ENCODE measurements at places on chromosomes 12 and 14. TPM values are rescaled to one million over a fixed set of nuclear protein-coding genes. Genes with fewer than 3 reads are reported as not detected.

- no peaks in the 10 kb centered on the region for H3K27me3 ChIP-seq
- DNase-seq = no peak
- H3K4me1 ChIP-seq = peaks cover 13% of the 10 kb centered on the region
- no peak overlapping the region for H3K4me3 ChIP-seq
- no peak overlapping the region for H3K27ac ChIP-seq
- H3K36me3 ChIP-seq = no peaks in the 10 kb centered on the region
Measured at GRCh38 chr14:92397953-92398564, 75.1 kb downstream of the SLC24A4 start.

GRCh38 chr12:51395283-51396230 lies 4.4 kb upstream of the GALNT6 start:
- H3K36me3 ChIP-seq = no peaks in the 10 kb centered on the region
- H3K4me1 ChIP-seq = peaks cover 24% of the 10 kb centered on the region
- H3K4me3 ChIP-seq = no peak overlapping the region
- no peaks in the 10 kb centered on the region for H3K27me3 ChIP-seq
- H3K27ac ChIP-seq = no peak overlapping the region

DNA sequence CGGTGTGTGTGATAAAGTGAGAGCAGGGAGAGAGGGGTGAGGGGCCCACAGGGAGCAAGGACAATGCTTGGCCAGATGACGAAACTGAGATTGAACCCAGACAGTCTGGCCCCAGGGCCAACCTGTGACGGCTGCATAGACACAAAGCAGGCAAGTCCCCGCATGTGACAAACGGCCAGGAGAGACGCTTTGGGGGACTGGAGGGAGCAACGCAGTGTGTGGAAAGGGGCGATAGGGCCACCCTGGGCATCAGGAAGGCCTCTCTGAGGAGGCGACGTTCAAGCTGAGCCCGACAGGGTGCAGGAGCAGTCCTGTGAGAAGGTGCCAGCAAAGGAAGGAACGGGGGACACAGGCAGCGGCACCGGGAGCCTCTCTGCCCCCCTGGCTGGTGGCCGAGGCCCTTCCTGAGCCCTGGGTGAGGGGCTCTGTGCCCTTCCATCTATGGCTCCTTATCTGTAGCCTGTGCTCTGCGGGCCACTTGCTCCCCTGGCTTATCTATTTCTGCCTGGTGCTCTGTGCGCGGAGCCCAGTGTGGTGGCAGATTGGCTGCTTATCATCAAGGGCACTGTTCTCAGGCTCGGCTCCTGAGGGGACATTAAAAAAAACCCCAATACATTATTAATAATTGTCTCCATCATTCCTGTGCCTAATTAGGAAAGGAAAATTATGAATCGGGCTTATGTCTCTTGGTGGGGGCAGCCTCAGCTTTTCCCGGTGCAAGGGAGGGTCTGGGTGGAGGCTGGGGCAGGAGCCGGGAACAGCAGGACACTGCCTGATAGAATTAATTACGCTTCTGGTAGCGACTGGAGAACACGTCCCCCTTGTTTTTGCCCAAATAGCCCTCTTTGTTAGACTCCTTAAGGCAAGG lies 39.8 kb downstream of the PRIMA1 start:
- no peak for DNase-seq
- no peak overlapping the region for H3K27ac ChIP-seq
- no peak overlapping the region for H3K4me3 ChIP-seq
- H3K4me1 ChIP-seq = no peaks in the 10 kb centered on the region
- H3K27me3 ChIP-seq = no peaks in the 10 kb centered on the region

DNA sequence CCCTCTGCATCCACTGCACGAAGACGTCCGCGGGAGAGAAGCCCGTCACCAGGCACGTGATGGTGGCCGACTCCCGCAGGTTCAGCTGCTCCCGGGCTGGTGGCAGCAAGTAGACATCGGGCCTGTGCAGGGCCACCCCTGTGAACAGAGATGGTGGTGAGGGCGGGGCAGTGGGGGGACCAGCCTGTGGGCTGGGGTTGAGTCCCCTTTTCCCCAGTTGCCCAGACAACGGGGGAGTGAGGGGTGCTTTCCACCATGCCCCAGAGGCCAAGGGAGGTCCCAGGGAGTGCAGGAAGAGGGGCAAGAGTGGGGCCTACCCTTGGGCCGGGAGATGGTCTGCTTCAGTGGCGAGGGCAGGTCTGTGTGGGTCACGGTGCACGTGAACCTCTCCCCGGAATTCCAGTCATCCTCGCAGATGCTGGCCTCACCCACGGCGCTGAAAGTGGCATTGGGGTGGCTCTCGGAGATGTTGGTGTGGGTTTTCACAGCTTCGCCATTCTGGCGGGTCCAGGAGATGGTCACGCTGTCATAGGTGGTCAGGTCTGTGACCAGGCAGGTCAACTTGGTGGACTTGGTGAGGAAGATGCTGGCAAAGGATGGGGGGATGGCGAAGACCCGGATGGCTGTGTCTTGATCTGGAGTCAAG lies 328.3 kb downstream of the TMEM121 start:
- H3K4me1 ChIP-seq = no peaks in the 10 kb centered on the region
- H3K27ac ChIP-seq = no peak overlapping the region
- H3K36me3 ChIP-seq = no peaks in the 10 kb centered on the region
- no peaks in the 10 kb centered on the region for H3K27me3 ChIP-seq

DNA sequence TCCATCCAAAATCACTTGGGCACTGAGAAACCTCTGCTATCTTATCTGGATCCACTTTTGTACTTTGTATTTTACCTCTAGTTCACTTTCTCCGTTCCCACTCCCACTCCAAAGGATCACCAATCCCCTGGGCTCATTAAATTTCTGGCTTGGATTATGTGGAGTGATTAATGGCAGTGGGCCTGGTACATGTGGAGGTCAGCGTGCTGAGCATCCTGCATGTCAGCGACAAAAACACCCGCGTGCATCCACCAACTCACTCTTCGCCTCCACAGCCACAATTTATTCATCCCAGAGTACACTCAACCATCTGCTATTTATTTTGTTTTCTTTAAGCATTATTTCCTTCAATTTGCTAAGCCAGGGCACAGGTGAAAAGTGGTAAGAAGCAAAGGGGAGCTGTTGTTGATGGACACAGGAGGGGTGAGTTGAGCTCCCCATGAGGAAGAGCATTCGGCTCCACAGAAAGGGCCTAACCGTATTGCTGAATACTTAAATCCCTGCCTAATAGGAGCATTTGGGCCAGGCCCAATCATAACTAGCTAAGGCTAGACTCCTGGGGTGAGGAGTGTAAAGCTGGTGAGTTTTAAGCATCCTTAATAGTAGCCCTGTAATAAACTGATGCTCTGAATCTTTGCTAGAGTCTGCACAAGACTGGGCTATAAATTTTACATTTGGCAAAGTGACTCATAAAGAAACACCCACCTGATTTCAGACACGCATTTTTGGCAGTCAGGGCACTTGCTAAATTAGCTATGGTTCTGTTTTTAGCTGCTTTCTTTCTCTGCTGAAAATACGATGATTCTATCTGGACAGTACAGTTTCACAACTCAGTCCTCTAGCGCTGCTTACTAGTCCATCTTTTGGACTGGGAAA lies 137.8 kb downstream of the SLC25A21 start:
- H3K27ac ChIP-seq = no peak overlapping the region
- H3K4me3 ChIP-seq = no peak overlapping the region
- H3K4me1 ChIP-seq = peaks cover 20% of the 10 kb centered on the region
- no peaks in the 10 kb centered on the region for H3K27me3 ChIP-seq
- H3K36me3 ChIP-seq = no peaks in the 10 kb centered on the region

DNA sequence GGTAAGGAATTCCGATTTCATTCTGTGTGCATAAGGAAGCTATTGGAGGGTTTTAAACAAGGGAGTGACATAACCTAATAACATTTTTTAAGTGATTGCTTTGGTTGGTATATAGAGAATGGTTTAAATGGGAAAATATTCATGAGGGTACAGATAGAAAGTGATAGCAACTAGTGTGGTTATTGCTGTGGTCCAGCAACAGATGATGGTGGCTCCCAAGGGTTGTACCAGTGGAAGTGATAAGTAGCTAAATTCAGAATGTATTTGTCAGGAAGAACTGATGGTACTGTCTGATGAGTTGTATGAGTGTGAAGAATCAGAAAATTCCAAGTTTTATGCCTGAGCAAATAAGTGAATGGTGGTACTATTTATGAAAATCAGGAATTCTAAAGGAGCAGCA lies 2.6 kb upstream of the CNOT2 start:
- H3K4me1 ChIP-seq = peaks cover 7% of the 10 kb centered on the region
- H3K27ac ChIP-seq = no peak overlapping the region
- H3K36me3 ChIP-seq = peaks cover 9% of the 10 kb centered on the region
- no peaks in the 10 kb centered on the region for H3K27me3 ChIP-seq

DNA sequence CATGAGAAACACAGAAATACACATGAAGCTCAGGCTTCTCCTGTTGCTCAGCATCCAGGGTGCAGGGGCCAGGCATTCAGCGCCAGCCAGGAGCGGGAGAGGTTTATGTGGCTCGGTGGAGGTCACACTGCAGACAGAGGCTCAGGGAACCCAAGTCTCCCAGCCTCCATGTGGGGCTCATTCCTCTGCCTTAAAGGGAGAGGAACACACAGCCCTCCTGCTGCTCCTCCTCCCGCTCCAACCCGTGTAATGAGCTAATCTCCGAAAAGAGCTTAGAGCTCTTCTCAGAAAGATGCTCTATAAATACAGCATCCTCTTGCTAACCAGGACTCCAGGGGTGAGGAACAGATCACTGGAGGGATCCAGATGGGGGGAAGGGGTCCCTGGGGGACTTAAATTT lies 28.2 kb downstream of the FGF6 start:
- no peak for DNase-seq
- H3K27me3 ChIP-seq = peaks cover 14% of the 10 kb centered on the region
- no peaks in the 10 kb centered on the region for H3K4me1 ChIP-seq
- no peaks in the 10 kb centered on the region for H3K36me3 ChIP-seq
- H3K27ac ChIP-seq = no peak overlapping the region
- H3K4me3 ChIP-seq = no peak overlapping the region

C1R gene
- 0.86 TPM for total RNA-seq

TMEM30B gene
- total RNA-seq = not detected

DNA sequence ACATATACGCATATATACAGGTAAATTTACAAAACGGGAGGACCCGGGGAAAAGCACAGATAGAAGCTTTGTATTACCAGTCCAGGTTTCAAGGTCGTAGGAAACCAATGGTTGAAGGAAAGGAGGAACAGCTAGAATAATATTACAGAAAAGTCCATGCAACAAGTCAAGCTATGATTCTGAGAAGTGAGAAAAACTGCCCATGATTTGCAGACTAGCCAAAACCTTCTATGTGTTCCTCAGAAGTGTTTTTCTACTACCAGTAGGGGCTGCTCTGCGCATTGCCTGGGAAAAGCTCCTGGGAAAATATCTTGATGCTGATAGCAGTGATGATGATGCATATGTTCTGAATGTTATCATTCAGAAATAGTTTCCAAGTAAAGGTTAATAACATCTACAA lies 2.2 kb downstream of the PDZRN4 start:
- peaks cover 8% of the 10 kb centered on the region for H3K4me1 ChIP-seq
- peaks cover 35% of the 10 kb centered on the region for H3K27me3 ChIP-seq
- peak; percentile 6 for DNase-seq

CEBPE gene
- total RNA-seq = not detected

DPPA3 gene
- not detected for total RNA-seq

DNA sequence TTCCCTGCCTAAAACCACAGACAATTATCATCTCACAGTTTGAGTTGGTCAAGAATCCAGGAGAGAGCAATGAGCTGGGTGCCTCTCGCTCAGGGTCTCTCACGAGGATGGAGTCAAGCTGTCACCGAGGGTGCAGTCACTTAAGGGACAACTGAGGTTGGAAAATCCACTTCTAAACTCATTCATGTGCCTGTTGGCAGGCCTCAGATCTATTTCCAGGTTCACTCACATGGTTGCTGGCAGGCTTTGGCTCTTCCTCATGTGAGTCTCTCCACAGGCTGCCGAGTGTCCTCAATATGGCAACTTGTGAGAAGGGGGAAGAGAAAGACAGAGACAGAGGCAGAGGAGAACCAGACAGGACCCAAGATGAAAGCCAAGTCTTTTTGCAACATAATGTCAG lies 10.5 kb upstream of the OR10P1 start:
- H3K27ac ChIP-seq = no peak overlapping the region
- DNase-seq = no peak
- H3K4me1 ChIP-seq = no peaks in the 10 kb centered on the region

NR1H4 gene
- total RNA-seq = not detected

FAM186B gene
- 0.57 TPM for total RNA-seq

DNA sequence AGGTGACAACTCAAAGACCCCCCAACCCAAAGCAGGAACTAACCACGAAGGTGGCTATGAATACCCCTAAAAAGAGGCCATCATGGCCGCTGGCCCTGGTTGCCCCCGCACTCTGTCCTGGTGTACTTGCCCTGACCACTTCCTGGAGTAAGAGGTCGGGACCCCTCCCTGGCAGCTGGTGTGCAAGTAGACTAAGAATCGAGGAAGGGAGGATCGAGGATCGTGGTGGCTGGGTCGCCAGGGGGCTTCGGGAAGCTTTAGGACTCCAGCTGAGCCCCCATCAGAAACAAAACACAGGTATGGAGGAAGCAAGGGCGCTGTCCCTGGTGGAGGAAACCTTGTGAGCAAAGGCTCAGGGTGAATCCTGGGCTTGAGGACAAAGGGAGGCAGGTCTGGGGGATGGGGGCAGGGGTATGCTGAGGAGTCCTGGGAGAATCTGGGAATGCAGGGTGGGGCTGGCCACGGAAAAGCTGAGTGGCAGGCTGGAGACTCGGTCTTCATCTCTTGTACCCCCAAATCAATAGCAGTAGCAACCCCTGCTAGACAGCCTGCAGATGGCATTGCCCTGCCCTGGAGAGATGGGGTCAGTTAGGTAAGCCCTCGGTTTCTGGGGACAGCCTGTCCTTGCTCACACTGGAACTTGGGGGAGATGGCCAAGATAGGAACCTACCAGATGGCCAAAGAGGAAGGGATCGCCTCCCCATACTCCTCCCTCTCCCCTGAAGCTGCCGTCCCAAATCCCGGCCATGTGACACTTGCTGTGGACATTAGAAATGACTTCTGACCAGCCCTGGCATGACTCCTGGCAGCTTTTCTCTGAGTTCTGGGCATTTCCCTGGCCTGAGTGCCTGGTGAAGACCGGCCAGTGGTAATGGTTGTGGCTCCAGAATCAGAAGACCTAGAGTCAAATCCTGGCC lies 45.3 kb upstream of the ESRRB start:
- no peaks in the 10 kb centered on the region for H3K4me1 ChIP-seq
- H3K4me3 ChIP-seq = no peak overlapping the region
- no peak overlapping the region for H3K27ac ChIP-seq
- H3K36me3 ChIP-seq = no peaks in the 10 kb centered on the region
- H3K27me3 ChIP-seq = peaks cover 19% of the 10 kb centered on the region

GRCh38 chr12:111448846-111449790 lies 43.4 kb downstream of the SH2B3 start:
- peaks cover 52% of the 10 kb centered on the region for H3K36me3 ChIP-seq
- no peak overlapping the region for H3K4me3 ChIP-seq
- DNase-seq = no peak
